ENCODE measurements at places on chromosomes 1 and 21.
A peak's percentile ranks its signal among the peaks of the same experiment; 100 is the strongest.

- DNase-seq: no peak
Measured at GRCh38 chr1:119816407-119816806, 5.1 kb upstream of the REG4 start.

DNA sequence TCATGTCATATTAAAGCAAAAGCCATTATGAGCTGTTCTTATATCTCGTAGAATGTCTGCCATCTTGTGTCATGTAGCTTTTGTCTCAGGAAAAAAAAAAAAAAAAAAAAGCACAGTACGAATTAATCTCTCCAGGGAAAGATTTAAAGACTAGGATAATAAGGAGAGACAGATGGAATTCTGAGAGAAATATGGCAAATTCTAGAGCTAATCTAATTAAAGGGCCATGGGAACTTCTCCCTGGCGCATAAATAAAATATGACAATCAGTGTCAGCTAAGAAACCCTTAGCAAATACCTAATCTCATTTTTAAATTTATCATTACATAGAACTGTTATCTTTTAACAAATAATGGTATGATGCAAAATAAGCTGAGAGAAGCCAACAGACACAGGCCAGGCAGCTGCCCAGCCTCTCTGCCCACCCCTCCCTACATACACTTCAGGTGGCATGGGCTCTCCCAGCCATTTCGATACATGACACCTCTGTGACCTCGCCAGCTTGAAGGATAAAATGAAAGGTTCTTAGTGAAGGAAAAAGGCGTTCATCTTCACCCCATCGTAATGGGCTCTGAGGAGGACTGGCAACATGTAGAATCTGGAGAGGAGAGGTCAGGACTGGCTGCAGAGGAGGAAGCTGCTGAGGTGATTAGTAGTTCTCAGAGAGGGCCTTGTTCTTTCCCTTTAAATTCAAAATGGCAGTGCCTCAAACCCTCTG is 39.8 kb downstream of the DISC1 start:
- no peak for DNase-seq

GRCh38 chr1:201376464-201377374 is 761 bp downstream of the TNNT2 start:
- DNase-seq: no peak

DNA sequence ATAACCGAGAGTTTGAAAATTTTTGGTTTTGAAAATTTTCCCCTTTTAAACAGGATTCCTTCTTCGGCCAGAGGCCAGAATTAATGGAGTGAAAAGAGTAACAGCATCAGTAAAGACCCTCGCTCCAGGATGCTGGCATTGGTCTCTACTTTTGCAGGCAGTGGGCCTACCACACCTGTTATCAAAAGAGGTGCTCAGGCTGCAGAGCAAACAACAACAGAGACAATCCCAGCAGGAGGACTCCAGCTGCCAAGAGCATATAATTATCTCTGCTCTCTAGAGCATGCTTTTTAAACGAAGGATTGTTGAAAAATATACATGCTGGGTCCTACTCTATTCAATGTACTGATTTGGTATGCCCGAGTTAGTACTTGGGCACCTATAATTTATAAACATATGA is 1048.5 kb downstream of the PLA2G4A start:
- DNase-seq: no peak

GRCh38 chr1:26349188-26349876 is 4.6 kb downstream of the CRYBG2 start:
- no peak for DNase-seq

- DNase-seq: no peak
Measured at GRCh38 chr1:205810448-205811157, 2.4 kb downstream of the SLC41A1 start.

GRCh38 chr21:43294194-43294902 is 125.5 kb downstream of the CRYAA start:
- DNase-seq: peak; percentile 56

GRCh38 chr1:118012515-118013124 is 83.1 kb downstream of the WDR3 start:
- DNase-seq: no peak

DNA sequence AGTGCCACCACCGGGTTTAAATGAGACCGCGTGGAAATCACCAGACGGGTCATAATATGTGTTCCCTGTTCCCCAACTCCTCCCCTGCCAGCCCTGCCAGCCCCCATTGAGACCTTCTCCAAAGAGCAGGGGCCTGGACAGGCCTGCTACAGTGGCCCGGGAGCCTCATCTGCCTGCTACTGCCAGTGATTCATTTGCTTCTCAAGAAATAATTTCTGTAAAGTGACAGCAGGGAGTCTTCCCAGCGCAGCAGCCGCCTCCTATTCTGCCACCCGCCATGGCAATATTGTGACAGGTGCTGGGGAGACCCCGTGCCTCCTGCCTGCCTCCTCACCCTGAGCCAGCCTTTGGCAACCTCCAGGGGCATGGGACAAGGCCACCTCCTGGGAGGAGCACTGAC is 8.9 kb downstream of the IFFO2 start:
- no peak for DNase-seq

GRCh38 chr1:38291906-38292521 is 245.4 kb upstream of the POU3F1 start:
- DNase-seq: no peak

DNA sequence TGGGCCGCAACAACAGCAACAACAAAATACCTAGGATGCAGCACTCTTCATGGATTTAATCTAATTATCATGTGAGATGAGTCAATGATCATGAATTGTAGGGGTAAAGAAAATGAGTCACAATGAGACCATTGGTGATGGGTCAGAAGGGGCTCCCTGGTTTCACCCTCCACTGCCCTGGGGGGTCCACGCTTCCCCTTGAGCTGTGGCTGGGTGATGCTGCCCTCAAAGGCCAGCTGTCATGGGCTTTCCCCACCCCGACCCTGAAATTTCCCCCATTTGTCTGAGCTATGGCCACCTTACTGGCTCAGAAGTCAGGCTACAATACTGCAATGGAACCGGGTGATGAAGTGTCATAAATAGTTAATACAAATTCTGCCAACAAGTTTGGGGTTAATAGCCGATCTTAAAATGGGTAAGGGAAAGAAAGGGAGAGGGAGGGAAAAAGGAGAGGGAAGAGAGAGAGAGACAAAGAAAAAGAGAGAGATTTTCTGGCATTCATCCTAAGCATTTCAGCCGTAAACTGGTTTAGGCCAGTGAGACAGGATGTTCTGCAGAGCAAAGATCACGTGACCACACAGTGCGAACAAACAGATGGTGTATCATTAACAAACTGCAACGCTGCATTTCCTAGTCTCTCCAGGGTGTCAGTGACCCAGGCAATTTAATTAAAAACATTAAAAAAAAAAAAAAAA is 143.4 kb upstream of the ERRFI1 start:
- no peak for DNase-seq

GRCh38 chr1:79198832-79199231 is 192.3 kb upstream of the ADGRL4 start:
- DNase-seq: no peak

- peak; percentile 51 for DNase-seq
Measured at GRCh38 chr21:46437511-46437910, 21.2 kb upstream of the DIP2A start.

DNA sequence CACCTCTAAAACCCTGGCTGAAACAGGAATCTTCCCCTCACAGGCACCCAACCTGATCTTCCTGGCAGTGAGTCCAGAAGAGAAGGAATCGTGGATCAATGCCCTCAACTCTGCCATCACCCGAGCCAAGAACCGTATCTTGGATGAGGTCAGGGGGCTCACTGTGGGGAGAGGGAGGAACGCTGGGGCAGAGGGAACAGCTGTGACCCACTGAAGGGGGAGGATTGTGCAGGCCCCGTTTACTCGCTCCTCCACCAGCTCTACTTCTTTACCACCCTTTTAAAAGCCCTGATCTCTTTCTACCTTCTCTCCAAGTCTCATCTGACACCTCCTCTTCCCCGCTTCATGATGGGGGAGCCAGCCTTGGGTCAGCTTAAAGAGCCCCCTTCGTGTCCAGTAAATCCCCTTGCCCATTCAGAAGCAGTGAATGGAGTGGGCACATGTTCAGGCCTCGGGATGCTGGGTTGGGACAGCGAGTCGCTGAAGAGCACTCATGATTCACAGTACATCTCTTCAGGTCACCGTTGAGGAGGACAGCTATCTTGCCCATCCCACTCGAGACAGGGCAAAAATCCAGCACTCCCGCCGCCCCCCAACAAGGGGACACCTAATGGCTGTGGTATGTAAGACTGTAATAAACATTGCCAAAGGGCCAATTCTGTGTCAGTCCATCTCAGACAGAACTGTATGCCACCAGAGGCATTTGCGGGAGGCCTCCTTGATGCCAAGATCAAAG is 7.3 kb downstream of the PLEKHO1 start:
- DNase-seq: no peak

GRCh38 chr1:221141606-221142285 is 262.5 kb downstream of the HLX start:
- DNase-seq: no peak
